ENCODE measurements at places on chromosomes 11 and 22.

DNA sequence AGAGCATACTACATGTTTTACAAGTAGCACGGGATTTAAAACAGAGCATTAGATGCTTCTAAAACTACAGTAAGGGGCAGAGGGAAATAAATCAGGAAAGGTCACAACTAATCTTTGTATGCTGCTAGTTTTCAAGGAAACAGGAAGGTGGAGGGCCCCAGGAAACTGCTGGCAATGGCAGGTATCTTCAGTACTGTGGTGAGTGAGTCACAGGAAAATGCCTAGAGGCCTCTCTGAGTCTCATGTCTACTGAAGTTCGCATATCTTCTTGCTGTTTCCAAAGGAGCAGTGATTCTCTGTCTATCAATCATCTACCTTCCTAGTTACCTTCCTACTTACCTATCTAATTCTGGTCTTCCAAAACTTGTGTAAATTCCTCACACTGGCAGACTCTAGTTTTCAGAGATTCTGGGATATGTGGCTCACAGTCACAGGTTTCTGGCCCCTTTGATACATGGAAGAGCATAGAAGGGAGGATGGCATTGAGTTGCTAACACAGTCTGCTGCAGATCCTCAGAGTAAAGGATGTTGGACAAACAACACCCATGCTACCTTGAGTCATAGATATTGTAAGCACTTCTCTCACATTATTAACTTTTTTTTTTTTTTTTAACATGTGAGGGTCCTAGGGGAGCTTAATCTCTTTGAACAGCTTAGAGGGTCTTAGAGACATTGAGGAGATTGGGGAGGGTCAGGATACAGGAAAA, 58.8 kb upstream of the SYN3 start:
- no peak for DNase-seq

DNA sequence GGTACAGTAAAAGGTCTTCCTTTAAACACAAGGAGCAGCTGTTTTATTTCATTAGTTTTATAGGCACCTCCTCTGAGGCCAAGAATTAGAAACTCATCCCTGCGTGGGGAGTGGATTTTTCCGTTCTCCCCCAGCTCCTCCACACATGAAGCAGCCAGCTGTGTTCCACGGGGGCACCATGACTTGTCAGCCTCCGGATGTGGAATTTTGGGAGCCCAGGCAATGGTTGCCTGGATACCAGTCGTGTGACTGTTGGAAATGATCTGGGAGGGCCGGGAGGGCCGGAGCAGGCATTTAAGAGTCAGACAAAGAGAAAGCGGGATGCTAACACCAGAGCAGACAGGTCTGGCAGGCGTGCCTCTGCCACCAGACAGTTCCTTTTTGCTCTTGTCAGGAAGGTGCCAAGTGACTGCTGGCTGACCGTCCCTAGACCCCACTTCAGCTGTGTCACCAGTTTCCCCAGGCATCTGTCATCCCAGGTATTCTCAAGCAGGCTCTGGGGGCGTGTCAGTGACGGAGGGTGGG, 15.9 kb upstream of the CDC42EP2 start:
- DNase-seq: no peak

GRCh38 chr11:69801513-69802335, 17.5 kb downstream of the FGF3 start:
- peak; percentile 76 for DNase-seq

GRCh38 chr11:121356357-121356756, 63.8 kb downstream of the SC5D start:
- no peak for DNase-seq

DNA sequence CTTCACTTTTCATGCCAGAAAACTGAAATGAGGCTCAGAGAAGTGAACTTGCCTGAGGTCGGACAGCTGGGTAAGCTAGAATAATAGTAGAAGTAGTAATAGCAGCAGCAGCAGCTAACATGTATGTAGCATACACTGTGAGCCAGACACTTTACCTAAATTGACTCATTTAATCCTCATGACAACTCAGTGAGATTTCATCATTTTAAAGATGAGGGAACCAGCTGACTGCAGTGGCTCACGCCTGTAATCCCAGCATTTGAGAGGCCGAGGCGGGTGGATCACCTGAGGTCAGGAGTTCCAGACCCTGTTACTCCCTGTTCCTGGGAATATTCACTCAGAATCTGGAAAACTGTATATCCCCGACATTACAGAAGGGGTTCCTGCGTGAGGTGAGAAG, 154.5 kb downstream of the DBX1 start:
- no peak for DNase-seq
